ENCODE measurements at places on chromosomes 3 and 15. TPM values are rescaled to one million over a fixed set of nuclear protein-coding genes. Genes with fewer than 3 reads are reported as not detected.

DNA sequence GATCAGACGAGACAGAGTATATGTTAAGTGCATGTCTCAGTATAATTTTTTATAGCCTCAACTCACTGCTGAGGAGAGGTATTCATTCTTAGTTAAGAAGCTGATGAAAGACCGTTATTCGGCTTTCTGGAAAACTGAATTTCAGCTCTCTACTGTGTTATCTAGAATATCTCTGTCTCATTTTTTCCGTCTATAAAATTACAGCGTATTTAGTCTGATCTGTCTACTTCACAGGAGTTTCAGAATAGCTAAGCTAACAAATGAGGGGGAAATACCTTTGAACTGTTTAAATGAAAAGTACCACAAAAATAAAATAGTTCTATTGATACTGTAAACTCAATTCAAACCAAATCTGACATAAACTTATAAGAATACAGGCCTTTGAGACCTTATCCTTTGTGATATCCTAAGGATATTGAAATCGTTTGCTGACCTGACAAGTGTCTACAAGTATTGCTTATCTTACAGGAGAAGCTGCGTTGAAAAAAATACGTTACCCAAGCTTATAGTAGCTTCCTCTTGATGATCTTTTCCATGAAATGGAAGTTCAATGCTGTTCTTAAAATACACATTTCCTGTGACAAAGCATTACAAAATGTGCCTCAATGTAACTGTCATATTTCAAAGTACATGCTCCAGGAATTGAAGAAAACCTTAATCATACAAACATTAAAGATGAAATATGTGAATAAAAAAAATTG, 104.6 kb downstream of the IL1RAP start:
- DNase-seq, result no peak

GRCh38 chr3:107911337-107912000, 179.4 kb downstream of the CD47 start:
- DNase-seq, result no peak

DNA sequence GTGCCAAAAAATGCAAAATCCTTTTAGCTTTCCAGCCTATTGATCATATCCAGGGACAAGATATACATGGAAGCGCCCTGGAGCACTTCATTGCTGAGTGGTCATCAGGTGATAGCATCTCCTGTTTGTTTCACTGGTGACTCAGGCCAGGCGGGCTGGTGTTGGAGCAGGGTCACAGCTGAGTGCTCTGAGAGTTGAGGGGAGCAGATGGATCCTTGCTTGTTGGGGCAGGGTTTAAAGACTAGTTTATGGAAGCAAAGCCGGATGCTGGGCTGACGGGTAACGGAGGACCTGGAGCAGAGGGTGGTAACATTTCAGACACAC, 405.0 kb upstream of the TPM1 start:
- DNase-seq, result no peak

The ADGRG7 gene
- total RNA-seq, result 0.51 TPM

- DNase-seq, result no peak
Observed at GRCh38 chr3:21229426-21230135, 521.4 kb downstream of the ZNF385D start.

GRCh38 chr15:71187078-71187477, 71.8 kb downstream of the THSD4 start:
- DNase-seq, result no peak

DNA sequence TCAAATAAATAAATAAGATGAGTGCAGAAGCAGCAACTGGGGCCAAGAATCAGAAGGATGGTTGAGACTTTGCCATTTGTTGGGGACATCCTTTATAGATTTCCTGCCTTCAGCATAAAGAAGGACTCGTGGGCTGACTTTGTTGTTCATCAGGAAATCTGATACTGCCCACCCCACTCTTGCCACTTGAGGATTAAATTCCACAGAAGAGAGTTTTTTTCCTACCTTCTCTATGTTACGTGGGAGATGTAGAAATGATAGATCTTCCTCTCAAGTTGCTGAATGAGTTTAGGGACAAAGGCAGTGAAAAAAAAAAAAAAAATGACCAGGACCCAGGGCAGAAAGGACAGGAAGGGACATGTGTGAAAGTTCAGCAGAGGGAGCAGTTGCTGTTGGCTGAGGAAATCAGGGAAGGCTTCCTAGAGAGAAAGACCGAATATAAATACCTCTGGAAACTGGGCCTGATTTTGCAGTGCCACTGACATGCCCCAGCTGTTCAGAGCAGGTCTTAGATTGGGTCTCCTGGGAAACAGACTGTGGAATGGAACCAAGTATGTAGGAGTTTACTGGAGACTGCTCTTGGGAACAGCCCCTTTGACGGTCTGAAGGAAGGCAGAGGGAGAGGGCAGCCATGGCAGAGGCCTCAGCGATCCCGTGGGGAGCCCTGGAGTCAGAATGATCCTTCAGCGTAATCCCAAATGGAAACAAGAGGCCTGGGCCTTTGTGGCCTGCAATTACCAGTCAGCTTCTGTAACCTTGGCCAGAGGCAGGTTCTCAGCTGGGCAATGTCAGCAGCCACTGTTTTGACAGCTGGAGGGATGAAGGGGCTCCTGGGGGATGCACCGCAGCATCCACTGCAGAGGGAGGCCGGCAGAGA, 50.9 kb downstream of the C3orf20 start:
- DNase-seq, result no peak

The WDR72 gene
- 0.16 TPM for total RNA-seq

The FGF7 gene
- total RNA-seq, result 126 TPM

DNA sequence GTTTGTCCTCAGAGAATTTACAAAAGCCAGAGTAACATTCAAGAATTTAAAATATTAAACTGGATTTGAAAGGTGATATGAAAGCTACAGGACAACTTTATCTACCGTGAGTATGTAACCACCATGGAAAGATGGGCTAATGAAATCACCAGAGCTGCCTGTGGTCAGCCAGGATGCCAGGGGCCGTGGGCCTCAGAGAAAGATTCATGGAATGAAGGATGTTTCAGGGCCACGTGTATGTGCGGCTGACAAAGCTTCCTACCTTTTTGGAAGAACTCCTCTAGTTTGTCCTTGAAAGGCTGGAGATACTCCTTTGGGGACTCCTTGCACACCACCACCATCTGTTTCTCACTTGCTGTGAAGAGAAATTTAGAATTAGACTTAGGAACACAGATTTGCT, 138.9 kb downstream of the GREM1 start:
- no peak for DNase-seq

DNA sequence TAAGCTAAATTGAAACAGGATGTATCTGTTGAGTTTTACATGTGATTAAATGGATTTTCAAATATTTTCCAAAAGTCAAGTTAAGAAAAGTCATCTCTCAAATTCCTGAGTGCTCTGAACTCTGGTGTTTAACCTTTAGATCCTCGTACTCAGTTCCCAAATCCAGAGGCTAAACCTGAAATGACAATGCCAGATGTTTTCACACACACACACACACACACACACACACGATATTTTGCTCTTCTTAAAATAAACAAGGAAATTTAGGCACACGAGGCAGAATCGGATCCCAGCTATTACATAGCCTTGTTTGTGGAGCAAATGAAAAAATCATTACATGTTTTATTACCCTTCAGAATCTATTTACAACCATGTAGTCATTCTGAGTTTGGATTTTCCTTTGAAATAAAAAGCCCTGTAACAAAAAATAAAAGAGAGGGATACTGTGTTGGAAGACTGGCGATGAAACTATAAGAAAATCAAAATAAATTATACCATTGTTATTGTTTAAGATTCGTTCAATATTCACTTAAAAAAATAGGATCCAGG, 20.6 kb upstream of the UBE2E1 start:
- DNase-seq, result no peak

The IQCF5 gene
- not detected for total RNA-seq

DNA sequence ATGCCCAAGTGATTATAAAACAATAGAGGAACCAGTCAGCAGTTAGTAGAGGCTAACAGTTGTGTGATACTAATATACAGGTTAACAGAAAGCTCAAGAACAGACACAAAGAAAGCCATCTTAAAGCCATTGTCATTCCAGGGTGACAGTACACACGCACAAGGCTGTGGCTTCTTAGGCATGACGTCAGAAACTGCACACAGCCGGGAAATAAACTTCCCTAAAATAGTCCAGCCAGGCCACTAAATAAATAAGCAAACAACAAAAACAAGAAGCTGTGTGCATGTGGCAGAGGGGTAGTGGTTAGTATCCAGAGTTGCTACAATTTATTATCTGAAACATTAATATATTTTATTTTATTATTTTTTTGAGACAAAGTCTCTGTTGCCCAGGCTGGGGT, 49.8 kb downstream of the PPCDC start:
- no peak for DNase-seq

DNA sequence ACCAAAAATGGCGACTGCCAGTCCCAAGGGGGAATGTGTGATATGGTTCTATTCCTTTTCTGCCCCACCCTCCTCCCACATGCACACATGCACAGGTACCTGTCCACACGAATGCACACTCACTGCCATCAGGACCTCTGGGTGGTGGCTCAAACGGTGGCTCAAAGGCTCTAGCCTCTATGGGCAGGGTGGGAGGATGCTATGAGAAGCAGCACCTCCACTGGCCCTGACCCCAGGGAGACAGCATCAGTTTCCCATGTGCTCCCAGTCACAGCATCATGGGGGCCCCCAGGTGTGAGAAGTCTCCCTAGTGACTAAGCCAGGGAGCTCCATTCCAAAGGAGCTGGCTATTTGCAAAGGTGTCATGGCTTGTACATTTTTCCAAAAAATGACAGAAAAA, 15.9 kb downstream of the SEMA3G start:
- no peak for DNase-seq

Measured in aorta (tissue), 5 donors.